ENCODE measurements at places on chromosomes 4 and X. TPM values are rescaled to one million over a fixed set of nuclear protein-coding genes. Genes with fewer than 3 reads are reported as not detected.

Gene KLF3
- 54.5 TPM for total RNA-seq

Gene PARM1
- not detected for total RNA-seq

Gene TXK
- not detected for total RNA-seq

Gene GPC4
- 7.2 TPM for total RNA-seq

Measured in mammary epithelial cell (primary cell).